HL-60 (cell line): ENCODE measurements at places on chromosomes 2 and 18.

DNA sequence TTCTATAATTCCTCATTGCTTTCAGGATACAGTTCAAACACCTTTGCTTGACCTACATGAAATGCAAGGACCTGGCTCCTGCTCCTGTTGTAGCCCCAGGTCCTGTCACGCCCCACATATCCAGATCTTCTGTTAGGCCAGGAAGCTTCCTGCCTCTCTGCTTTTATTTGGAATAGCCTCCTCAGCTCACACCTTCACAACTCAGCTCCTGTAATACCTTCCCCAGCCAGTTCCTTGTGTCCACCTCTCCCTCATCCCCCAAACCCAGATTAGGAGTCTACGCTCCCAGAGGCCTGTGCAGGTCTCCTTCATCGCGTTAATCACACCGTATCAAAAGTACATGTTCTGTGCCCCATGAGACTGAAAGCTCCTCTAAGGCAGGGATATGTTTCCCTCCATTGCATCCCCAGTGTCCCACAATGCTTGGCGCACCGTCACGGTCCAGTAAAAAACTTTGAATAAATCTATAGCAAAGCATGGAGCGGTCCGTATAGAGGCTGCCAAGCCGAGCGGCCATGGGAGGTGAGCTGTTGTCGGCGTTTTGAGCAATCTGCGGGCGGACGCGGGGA, 371 bp downstream of the MDH1B start:
- no peak for DNase-seq

DNA sequence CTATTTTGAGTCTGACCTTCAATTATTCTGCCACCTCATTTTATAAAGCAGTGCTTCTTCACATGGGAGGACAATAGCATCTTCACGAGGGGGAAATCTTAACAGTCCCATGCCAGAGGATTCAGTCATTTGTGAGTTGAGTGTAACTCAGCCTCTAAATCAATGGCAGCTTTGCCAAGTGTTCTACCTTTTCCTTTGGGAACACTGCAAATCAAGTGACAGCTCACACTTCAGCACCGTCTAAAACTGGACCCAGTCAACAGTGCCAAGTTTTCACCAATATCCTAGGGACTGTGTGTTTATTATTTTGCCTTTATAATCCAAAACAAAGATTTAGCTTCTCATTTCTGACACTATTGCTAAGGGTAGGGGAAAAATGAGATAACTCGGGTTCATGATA, 133.6 kb downstream of the FIGN start:
- DNase-seq, result no peak

DNA sequence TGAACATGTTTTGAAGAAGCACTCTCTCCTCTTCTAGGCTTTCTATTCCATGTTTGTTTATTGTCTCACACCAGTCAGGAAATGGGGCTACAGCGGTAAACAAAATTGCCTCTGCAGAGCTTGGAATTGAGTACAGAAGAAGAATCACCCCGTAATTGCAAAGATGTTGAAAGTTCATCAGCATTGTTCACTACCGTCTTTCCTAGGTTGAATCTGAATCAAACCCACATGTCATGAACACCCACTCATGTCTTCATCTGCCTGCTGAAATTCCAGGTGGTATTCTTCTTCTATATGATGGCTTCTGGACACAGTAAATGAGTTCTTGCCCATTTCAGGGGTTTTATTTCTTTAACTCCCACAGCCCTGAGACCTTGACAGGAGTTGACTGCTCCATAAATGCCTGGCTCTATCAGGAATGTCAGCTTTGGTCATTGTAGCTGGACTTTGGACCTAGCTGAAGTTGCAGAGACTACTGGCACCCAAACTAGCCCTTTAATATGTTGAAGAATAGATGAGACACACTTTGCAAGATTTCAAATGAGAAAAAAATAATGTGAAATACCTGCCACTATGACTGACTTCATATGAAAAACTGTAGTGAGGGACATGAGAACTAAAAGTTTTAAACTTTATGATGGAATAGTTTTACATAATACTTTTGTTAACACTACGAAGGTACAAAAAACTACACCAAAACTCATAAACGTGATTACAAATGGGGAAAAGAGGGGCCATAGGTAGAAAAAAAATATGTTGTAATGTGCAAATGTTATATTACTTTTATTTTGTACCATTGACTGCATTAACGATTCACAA, 1235.3 kb upstream of the ZEB2 start:
- no peak for DNase-seq

DNA sequence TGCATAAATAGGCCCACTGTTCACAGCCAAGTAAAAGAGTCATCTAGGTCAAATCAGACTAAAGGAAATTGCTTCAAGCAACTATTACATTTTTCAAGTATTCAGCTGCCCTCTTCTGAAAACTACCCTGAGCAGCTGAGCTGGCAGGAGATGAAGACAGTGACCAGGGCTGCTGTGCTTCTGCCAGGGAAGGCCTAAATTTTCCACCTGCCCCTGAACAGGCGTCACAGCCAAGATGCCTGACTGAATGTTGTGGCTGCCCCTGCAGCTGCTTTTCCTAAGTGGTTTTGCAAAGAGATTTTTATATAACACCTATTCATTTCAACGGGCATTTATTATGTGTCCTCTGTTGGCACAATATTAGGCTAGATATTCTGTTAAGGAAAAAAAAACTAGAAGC, 96.7 kb upstream of the RPE start:
- no peak for DNase-seq

DNA sequence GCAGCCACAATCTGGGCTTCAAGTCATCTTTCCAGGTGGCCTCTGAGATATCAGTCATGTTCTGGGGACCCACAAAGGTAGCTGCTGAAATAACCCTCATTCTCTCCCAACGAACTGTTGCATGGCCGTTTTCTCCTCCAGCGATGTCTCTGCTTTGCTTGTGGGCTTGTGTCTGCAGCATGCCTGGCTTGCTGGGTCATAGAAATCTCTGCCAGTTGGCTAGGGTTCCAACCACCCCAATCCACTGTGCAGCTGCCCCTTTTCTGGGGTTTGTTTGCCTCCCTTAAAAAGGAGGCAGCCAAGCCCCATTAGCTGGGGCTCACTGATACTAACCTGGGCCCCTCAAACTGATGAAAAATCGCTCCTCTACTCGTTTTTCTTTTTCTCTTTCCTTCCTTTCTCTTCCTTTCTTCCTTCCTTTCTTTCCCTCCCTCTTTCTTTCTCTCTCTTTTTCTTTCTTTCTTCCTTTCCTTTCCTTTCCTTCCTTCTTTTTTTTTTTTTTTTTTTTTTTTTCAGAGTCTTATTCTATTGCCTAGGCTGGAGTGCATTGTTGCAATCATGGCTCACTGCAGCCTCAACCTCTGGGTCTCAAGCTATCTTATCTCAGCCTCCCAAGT, 680.0 kb downstream of the EPHA4 start:
- DNase-seq, result no peak

GRCh38 chr2:205681401-205682238, 681 bp upstream of the NRP2 start:
- no peak for DNase-seq

DNA sequence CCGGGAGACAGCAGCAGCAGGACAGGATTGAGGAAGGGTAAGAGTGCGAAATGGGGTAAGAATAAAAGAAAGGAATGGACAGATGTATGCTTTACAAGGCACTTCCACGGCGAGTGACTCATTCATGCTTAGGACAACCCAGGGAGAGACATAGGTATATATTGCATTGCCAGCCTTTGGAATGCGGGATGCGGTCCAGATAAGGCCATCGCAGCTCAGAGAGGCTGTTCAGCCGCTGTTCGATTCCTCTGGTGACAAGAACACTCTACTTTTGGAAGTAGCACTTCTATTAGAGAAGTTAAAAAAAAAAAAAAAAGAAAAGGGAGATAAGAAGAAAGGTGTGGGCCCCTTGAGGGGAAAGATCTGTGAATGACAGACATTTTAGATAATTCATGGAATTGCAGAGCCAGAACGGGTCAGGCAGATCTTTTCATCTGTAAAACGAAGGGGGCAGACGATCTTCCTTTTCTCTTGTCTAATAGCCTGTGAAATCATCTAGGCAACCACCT, 819 bp upstream of the NCOA1 start:
- DNase-seq, result no peak

DNA sequence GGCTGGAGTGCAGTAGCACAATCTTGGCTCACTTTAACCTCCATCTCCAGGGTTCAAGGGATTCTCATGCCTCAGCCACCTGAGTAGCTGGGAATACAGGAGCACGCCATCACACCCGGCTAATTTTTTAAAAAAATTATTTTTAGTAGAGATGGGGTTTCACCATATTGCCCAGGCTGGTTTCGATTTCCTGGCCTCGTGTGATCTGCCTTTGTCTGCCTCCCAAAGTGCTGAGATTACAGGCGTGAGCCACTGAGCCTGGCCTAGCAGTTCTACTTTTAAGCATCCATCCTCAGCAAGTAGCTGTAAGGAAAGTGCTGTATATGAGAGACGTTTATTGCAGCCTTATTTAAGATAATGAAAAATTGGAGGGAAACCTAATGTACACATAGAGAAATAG, 79.7 kb downstream of the ZDBF2 start:
- no peak for DNase-seq

GRCh38 chr2:136394136-136395060, 276.4 kb upstream of the CXCR4 start:
- no peak for DNase-seq

- no peak for DNase-seq
These were observed 188.6 kb downstream of the ARL4C start for GRCh38 chr2:234308073-234308812.

GRCh38 chr2:154600927-154601494, 97.5 kb upstream of the KCNJ3 start:
- DNase-seq, result no peak

GRCh38 chr2:180002198-180002770, 4.8 kb downstream of the CWC22 start:
- DNase-seq, result no peak

- peak; percentile 93 for DNase-seq
These were observed at the start of gene RNF103 for GRCh38 chr2:86623494-86624266. TSS of gene RNF103 (minus strand) at chr2:86623865. CDS start at chr2:86622886, 979 bp downstream.

DNA sequence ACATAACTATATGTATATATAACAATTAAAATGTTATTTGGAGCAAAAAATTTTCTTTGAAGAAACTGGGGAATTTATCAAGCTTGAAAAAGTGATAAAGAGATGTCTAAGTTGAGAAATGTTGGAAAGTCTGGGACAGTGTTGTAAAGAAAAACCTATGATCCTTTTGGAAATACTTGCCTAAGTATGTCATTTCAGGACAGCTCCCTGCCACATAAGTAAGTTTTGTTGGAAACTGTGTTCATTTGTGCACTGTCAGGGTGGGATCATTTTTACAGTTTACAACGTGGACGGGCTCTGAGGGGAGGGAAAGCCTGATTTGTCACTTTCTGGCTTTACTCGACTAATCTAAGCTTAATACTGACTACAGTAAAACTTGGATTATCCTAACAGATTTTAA, 10.4 kb upstream of the COL3A1 start:
- no peak for DNase-seq

DNA sequence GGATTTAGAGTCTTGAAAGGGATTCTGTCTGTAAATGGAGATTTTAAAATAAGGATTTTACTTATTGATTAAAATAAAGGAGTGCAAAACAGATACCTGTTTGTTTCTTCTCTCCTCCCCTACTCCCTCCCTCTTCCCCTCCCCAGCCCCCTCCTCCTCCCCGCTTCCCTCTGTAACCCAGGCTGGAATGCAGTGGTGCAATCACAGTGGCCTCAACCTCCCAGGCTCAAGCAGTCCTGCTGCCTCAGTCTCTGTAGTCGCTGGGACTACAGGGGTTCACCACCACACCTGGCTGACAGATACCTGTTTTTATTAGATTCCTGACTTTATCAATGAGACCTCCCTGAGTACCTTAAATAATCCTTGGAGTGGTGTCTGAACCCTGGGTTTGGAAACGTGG, 57.1 kb downstream of the OXER1 start:
- no peak for DNase-seq
